ENCODE measurements at places on chromosomes 2 and 18.

DNA sequence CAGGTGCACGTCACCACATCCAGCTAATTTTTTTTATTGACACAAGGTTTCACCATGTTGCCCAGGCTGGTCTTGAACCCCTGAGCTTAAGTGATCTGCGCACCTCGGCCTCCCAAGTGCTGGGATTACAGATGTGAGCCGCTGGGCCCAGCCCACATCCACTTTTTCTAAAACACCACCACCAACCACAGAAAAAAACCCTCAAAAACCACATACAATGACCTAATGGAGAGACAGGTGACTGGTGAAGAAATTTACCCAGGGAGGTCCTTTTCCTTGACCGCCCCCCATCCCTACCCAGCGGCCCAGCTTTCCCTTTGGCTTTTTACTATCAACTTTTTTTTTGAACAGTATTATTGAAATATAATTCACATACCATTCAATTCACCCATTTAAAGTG is 47.9 kb downstream of the CACNB4 start:
- DNase-seq, result no peak

GRCh38 chr2:218341381-218341780 is 15.3 kb upstream of the CATIP start:
- DNase-seq, result no peak

DNA sequence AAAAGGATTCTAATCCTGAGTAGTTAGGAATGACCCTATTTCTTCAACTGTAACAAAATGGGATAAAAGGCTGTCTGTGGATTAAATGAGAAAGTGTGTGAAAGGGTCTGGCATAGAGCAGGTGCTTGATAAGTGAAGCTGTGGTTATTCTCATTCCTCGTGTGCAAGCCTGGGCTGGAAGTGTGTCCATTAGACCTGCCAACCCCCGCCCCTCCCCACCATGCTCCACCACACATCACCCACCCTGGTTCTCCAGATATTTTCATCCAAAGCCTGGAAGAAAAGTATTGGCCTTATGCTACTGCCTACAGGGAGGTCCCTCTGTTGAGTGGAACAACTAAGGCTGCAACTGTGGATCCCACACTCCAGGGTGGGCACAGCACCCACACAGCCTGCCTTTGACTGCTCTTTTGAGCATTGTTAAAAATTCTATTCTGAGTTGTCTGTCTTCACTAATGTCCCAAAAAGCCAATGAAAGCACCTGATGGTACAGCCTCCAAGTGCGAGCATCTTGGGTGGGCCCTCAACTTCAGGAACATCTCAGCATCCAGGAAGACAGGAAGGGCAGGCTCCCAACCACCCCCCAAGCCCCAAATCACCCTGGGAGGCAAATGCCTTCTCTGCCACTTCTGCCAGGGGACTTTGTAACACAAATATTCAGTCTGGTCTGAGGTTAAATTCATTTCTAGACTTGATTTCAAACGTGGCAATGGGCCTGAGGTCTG is 102.8 kb upstream of the PPP1CB start:
- no peak for DNase-seq

DNA sequence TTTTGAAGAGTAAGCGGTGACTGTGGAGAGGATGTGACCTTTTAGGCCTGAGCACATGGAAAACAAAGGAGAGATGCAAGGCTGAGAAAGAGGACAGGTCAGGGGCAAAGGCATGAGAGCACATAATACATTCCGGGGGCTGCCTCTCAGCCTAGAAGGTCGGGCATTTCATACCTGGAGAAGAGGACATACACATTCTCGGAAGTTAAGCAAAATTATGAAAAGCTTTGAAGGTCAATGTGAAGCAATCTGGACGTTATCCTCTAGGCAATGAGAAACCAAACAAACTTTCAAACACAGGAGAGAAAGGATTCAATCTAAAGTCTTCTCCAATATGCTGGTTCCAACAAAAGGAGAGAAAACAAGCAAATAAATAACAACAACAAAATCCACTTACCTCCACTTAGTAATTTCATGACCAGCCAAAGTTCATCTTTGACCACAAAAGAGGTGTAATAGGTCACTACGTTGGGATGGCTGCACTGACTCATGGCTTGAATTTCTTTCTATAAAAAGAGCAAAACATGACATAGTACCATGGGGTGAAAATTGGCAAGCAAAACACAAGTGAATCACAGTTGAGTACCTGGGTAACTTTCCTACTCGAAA is 80.4 kb downstream of the STK39 start:
- DNase-seq, result no peak

DNA sequence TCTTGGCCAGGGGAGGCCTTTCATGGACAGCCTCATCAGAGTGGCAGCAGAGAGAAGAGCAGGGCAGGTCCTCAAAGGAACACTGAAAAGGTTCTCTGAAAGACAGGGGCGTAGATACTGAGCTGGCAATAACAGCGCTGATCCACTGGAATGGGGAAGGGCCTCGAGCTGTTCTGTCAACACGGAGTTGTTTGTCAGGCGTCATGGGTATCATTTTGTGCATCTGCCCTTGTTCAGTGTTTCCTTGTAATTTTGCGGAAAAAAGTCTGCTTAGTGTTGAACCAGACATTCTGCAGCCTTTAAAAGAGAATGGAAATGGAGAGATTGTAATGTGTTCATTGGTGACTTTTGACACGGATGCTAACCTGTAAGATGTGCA is 21.5 kb downstream of the AGAP1 start:
- no peak for DNase-seq

DNA sequence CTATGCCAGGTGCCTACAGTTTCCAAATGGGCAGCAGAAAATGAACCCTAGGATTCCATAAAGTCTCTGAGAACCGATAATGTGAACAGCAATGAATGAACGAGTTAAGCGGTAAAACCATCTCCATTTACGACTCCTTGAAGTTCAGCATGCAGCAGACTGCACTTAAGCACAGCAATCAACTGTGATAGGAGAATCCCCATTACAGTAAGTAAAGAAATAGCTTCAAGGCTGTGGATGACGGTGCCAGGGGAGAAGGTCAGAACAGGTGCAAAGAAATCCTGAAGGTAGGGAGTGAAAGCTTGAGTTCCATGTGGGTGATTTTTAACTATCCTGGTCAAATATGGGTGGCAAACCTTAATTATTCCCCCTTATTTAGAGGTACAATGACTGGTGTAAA is 444.4 kb downstream of the NCKAP5 start:
- DNase-seq, result no peak

DNA sequence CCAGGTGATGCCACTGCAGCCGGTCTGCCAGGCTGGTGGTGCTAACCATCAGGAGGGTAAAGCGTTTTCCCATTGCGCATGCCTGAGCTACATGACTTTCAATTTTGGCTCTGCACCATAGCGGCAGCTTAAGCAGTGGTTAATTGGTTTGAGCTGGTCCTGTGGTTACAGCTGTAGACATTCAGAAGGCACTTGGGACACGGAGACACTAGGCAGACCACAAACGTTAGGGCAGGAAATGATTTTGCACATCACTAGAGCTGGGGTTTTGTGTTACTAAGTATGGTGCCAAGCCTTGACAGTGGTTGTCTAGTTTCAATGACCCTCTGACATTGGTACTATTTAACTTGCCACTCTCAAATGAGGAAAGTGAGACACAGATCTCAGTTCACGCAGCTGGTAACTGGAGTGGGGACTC is 28.9 kb upstream of the CNOT11 start:
- DNase-seq, result no peak

DNA sequence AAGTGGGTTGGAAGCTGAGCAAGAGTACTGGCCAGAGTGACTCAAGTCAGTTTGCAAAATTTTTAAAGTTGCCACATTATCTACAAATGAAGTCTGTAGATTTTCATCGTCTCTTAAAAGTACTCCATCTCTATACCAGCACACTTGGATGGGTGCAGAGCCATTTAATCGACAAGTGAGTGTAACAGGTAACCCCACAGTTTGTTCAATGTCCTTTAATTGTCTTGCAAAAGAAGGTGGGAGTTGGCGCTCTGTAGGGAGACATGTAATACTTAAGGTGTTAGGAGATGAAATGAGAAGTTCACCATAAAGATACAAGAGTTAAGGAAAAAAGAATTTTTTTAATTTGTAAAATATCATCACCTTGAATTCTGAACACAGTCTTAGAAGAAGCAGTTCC is 84.9 kb downstream of the TTN start:
- DNase-seq, result no peak

DNA sequence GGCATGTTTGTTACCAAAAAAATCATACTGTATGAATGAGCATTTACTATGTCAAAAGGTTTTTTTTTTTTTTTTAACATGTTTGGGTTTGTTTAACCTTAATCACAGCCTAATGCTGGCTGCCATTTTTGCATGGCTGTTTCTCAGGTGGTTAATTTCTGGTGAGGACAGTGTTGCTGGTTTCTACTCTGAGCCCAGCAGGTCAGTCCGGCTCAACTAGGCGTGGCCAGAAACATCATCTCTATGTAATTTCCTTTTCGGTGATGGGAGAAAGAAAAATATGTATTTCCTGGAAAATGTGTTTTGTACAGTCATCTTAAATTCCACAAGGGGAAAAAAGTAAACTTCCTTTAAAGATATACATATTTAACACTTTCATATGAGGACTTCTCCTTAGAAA is 24.9 kb upstream of the BZW1 start:
- DNase-seq, result no peak

- no peak for DNase-seq
Observed at GRCh38 chr2:70255637-70256314, 2.2 kb upstream of the PCYOX1 start.

- DNase-seq, result no peak
Observed at GRCh38 chr2:20937353-20937752, 106.5 kb downstream of the APOB start.

DNA sequence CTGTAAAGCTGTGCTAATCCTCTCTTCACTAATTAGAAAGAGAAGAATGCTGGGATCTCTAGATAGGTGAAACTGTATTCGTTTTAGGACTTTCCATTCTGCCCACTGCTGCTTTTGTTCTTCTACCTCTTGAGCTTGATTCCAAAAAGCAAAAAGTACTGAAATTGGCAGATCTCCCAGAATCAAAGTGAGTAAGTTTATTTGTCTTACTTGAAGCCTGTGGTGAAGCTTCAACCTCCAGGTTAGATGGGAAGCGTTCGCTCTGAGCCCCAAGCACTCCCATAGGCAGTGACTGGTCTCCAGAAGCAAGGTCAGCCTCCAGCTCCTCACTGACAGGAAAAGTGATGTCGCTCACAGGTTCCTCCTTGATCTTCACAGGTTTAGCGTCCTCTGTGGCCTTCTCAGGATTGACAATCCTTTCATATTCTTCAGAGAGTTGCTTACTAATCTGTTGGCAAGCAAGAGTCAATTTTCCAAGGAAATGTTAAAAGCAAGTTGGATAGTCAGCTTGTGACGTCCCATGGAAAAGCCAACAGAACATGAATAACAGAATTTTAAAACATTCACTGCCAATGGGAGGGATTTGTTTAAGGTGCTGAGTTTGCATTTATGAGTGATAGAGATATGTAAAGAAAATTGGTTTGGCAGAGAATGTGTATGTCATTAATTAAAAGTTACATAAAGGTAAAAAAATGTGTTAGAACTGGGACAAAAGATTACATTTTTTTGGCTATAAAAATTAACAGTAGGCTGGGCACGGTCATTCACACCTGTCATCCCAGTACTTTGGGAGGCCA is 8.1 kb downstream of the SUPT7L start:
- no peak for DNase-seq

DNA sequence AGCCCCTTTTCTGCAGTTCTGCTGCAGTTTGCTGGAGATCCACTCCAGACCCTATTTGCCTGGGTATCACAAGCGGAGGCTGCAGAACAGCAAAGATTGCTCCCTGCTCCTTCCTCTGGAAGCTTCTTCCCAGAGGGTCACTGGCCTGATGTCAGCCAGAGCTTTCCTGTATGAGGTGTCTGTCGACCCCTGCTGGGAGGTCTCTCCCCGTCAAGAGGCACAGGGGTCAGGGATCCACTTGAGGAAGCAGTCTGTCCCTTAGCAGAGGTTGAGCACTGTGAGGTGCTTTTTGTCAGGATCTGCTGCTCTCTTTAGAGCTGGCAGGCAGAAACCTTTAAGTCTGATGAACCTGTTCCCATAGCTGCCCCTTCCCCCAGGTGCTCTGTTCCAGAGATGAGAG is 42.0 kb upstream of the MYL1 start:
- DNase-seq, result no peak

DNA sequence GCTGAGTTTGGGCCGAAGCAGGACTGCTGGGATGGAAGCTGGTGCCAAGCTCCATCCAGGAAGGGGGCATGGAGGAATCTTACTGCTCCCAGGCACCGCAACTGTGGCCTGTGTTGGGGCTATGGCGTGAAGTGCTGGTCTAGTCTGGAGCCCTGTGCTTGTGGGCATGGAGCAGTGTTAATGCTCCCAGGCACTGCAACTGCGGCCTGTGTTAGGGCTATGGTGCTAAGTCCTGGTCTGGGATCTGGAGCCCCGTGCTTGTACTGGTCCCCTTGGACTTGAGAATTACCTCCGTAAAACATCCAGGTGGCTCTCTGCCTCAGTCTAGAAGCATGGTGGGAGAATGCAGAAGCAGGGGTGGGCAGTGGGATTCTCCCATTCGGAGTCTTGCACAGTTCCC is 1379.4 kb upstream of the ACVR2A start:
- no peak for DNase-seq

- DNase-seq, result no peak
Observed at GRCh38 chr2:174024524-174025270, 59.5 kb upstream of the SP3 start.

DNA sequence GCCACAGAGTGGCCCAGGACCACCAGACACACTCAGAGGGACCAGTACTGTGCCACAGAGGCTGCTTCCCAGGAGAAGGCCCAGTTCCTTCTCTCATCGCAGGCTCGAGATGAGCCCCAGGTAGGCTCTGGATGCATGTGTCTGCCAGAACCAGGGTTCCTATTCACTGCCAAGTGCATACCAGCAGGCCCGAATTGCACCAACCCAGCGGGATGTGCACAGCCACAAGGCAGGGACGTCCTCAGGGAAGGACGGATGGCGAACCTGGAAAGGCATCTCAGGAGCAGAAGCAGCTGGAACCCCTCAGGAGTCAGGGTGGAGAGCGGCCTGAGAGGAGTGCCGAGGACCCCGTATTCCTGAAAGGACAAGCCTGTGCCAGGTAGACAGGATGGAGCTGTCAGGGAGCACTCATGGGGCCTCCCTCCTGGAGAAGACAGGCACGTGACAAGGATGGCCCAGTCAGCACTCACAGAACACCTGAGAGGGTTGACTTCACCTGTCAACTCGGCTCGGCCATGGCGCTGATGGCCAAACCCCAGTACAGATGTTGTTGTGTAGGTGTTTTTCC is 73.7 kb downstream of the PTGR3 start:
- no peak for DNase-seq

DNA sequence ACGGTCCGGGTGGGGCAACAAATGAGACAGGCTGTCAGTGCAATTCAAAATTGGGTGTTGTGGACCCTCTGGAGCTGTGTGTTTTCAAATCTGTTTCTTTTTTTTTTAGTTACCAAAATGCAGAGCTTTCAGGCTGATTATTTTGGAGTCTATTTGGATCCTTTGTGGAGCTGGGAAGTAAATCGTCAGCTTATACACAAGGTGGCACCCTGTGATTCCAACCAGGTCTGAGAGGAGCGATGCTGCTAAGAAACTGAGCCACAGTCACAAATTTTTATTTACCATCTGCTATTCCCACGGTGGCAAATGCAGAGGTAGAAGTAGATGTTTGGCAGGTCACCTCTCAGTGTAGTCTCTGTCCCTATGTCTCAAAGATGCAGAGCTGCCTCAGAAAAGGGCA is 3.8 kb upstream of the EPC2 start:
- peak; percentile 40 for DNase-seq

All from NCI-H1694 (cell line).